ENCODE measurements at places on chromosomes 16 and 17. TPM values are rescaled to one million over a fixed set of nuclear protein-coding genes. Genes with fewer than 3 reads are reported as not detected.

CDH15 gene
- total RNA-seq: 0.43 TPM

MEIOB gene
- total RNA-seq: not detected

SNF8 gene
- total RNA-seq: 78.0 TPM

NAA60 gene
- 56.2 TPM for total RNA-seq

IGSF6 gene
- 88.4 TPM for total RNA-seq

FBXW10 gene
- not detected for total RNA-seq

GDPD3 gene
- total RNA-seq: 11.5 TPM

KLHL10 gene
- 0.29 TPM for total RNA-seq

CACNG5 gene
- not detected for total RNA-seq

ATAD5 gene
- total RNA-seq: 1.1 TPM

TSNAXIP1 gene
- total RNA-seq: 0.55 TPM

GRCh38 chr16:6229186-6229585 is 1103.5 kb upstream of the RBFOX1 start:
- no peak for DNase-seq
- H3K4me3 ChIP-seq: no peak overlapping the region
- H3K36me3 ChIP-seq: no peaks in the 10 kb centered on the region
- no peaks in the 10 kb centered on the region for H3K27me3 ChIP-seq
- no peaks in the 10 kb centered on the region for H3K4me1 ChIP-seq
- H3K27ac ChIP-seq: no peak overlapping the region

GRCh38 chr17:44733753-44734152 is 25.0 kb upstream of the ADAM11 start:
- H3K4me1 ChIP-seq: no peaks in the 10 kb centered on the region
- peaks cover 6% of the 10 kb centered on the region for H3K36me3 ChIP-seq
- DNase-seq: no peak
- no peak overlapping the region for H3K27ac ChIP-seq
- H3K4me3 ChIP-seq: no peak overlapping the region

- DNase-seq: peak; percentile 90
- H3K27me3 ChIP-seq: no peaks in the 10 kb centered on the region
- peaks cover 20% of the 10 kb centered on the region for H3K4me1 ChIP-seq
- H3K4me3 ChIP-seq: peak overlapping the region; percentile 69
Observed at GRCh38 chr17:8220783-8221662, 10.6 kb upstream of the AURKB start.

DNA sequence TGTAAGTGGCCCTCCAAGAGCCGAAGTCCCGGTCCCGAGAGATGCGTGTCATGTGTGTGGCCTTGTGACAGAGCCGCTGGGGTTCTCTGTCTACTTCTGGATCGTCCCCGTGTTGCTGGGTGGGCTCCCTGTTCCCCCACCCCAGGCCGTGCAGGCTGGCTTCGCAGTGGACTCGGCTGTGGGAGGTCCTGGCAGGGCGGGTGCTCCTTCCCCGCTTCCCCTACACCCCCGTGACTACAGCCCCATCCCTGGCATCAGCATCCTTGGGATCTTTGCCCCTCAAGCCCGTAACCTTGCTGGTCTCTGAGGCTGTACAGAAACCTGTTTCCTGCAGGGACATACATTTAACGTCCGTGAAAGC is 136.3 kb downstream of the BANP start:
- H3K4me3 ChIP-seq: no peak overlapping the region
- DNase-seq: no peak
- H3K4me1 ChIP-seq: peaks cover 6% of the 10 kb centered on the region
- H3K27me3 ChIP-seq: no peaks in the 10 kb centered on the region
- H3K27ac ChIP-seq: no peak overlapping the region
- H3K36me3 ChIP-seq: no peaks in the 10 kb centered on the region

- H3K36me3 ChIP-seq: peaks cover 39% of the 10 kb centered on the region
- no peaks in the 10 kb centered on the region for H3K27me3 ChIP-seq
- H3K4me3 ChIP-seq: peak overlapping the region; percentile 86
- H3K4me1 ChIP-seq: peaks cover 41% of the 10 kb centered on the region
- peak overlapping the region; percentile 93 for H3K27ac ChIP-seq
Observed at GRCh38 chr17:18261146-18261515, 669 bp downstream of the MIEF2 start.

DNA sequence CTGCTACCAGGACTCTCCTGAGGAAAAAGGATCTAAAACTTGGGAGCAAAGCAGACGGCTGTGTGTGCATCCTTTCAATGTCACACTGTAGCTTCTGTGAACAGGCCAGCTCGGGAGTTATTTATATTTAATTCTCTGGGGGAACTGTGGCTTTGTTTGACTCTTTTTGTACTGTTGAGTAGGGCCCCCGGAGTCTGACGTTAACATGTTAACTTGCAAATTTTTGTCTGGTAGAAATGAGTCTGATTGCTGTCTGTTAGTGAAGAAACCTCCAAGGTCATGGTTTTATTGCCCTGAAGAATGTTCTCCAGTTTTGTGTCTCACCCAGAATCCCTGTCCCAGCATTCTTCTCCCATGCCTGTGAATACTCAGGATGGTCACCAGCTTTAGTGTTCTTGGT is 14.2 kb upstream of the KCNG4 start:
- no peaks in the 10 kb centered on the region for H3K4me1 ChIP-seq
- no peak for DNase-seq
- H3K27ac ChIP-seq: no peak overlapping the region
- H3K4me3 ChIP-seq: no peak overlapping the region
- no peaks in the 10 kb centered on the region for H3K36me3 ChIP-seq

GRCh38 chr16:69186642-69187445 is at the start of gene SNTB2:
SNTB2 (plus strand) TSS chr16:69187164; CDS start chr16:69187167, 3 bp downstream.
- no peaks in the 10 kb centered on the region for H3K27me3 ChIP-seq
- DNase-seq: peak; percentile 97
- peak within 1 kb of the TSS; percentile 89 for H3K27ac ChIP-seq
- H3K36me3 ChIP-seq: no peaks in the 10 kb centered on the region
- peaks cover 27% of the 10 kb centered on the region for H3K4me1 ChIP-seq

DNA sequence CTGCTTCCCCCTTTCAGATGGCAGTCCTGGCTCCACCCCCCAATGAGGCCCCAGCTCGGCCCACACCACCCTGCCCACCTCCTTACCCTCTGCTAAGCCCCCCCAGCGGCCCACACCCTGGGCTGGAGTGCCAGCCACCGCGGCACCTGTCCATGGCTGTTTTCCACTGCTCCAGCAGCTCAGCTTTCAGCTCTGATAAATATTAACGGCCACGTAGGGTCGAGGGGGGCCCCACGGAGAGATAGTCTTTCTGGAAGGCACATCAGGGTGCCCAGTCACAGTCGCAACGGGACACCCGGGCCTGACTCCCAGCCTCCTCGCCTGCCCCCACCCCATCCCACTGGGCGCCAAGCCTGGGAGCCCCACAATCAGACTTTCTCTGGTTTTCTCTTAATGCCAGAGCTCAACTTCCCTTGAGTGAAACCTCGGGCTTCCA is 46.5 kb upstream of the CIBAR2 start:
- no peak overlapping the region for H3K27ac ChIP-seq
- H3K4me3 ChIP-seq: no peak overlapping the region
- no peaks in the 10 kb centered on the region for H3K27me3 ChIP-seq
- no peak for DNase-seq
- no peaks in the 10 kb centered on the region for H3K36me3 ChIP-seq

- H3K36me3 ChIP-seq: peaks cover 97% of the 10 kb centered on the region
- peak; percentile 71 for DNase-seq
- no peaks in the 10 kb centered on the region for H3K27me3 ChIP-seq
- H3K27ac ChIP-seq: no peak overlapping the region
- no peak overlapping the region for H3K4me3 ChIP-seq
Observed at GRCh38 chr16:85659805-85660511, 28.8 kb downstream of the GINS2 start.

DNA sequence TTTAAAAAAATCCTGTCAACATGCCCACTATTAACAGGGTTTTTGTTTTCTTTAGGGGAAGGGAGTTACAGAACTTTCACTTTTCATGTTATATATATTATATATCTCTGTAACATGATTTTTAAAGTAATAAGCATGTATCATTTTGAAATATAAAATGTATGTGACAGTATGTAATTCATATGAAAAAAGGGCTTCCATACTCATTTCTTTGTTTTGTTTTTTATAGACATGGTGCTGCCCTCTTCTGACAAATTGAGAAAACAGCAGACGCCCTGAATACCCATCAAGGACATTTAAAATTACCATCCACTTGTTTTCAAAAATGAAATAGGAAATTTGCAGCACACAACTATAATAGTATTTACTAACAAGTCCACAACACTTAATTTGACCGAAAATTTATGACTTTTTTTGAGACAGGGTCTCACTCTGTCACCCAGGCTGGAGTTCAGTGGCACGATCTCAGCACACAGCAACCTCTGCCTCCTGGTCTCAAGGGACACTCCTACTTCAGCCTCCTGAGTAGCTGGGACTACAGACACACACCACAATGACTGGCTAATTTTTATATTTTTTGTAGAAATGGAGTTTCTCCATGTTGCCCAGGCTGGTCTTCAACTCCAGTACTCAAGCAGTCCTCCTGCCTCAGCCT is 30.4 kb downstream of the CFDP1 start:
- DNase-seq: no peak
- no peak overlapping the region for H3K27ac ChIP-seq
- H3K27me3 ChIP-seq: no peaks in the 10 kb centered on the region
- no peak overlapping the region for H3K4me3 ChIP-seq

DNA sequence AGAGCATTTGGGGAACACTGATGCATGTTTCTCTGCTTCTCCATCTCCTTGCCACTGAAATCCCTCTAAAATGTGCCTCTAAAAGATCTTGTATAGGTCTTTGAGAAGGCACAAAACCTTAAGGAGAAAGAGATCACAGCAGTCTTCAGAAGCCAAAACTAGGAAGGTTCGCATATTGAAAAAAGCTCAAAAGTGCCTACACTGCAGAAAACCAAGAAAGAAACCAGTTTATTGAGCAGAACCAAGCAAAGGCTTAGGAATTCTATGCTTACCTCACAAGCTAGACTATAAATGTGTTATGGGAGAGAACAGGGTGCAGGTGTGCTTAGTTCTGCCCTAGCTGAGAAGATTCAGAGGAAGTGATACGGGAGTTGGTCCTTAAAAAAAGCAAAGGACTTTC is 16.6 kb downstream of the DGKE start:
- no peaks in the 10 kb centered on the region for H3K27me3 ChIP-seq
- H3K36me3 ChIP-seq: peaks cover 6% of the 10 kb centered on the region
- DNase-seq: no peak
- no peak overlapping the region for H3K4me3 ChIP-seq
- no peaks in the 10 kb centered on the region for H3K4me1 ChIP-seq

GRCh38 chr17:29748400-29748799 is 125.7 kb upstream of the CORO6 start:
- H3K36me3 ChIP-seq: peaks cover 27% of the 10 kb centered on the region
- no peaks in the 10 kb centered on the region for H3K27me3 ChIP-seq
- no peaks in the 10 kb centered on the region for H3K4me1 ChIP-seq
- DNase-seq: no peak

GRCh38 chr17:4342535-4342934 is 23.9 kb downstream of the UBE2G1 start:
- no peak for DNase-seq
- H3K27ac ChIP-seq: no peak overlapping the region
- peaks cover 14% of the 10 kb centered on the region for H3K4me1 ChIP-seq
- H3K27me3 ChIP-seq: no peaks in the 10 kb centered on the region
- H3K4me3 ChIP-seq: no peak overlapping the region

DNA sequence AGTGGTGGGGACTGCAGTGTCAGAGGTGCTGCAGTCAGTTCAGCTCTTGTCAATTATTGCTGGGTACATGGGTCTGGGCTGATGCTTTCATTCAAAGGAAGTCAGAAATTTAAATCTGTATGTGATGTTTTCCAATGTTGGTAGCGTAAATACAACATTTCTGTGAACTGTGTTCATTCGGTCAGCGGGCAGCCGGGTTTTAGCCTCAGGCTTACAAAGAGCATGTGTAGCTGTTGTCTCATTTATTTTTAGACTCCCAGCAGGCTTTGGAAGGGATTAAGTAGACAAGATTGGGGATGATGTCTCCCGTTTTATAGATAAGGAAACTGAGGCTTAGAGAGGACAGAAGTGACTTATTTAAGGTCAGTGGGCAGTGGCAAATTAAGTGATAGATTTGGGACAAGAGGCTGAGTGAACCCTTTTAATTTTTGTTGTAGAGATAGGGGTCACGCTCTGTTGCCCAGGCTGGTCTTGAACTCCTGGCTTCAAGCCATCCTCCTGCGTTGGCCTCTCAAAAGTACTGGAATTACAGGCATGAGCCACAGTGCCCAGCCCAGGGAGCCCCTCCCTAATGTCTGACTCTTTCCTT is 8.1 kb downstream of the AQP8 start:
- no peaks in the 10 kb centered on the region for H3K36me3 ChIP-seq
- H3K27me3 ChIP-seq: no peaks in the 10 kb centered on the region
- H3K4me1 ChIP-seq: no peaks in the 10 kb centered on the region
- no peak for DNase-seq
- H3K4me3 ChIP-seq: no peak overlapping the region

- peaks cover 37% of the 10 kb centered on the region for H3K36me3 ChIP-seq
- no peak for DNase-seq
- no peak overlapping the region for H3K4me3 ChIP-seq
- no peak overlapping the region for H3K27ac ChIP-seq
Observed at GRCh38 chr17:37610971-37611370, 1.8 kb upstream of the SYNRG start.

DNA sequence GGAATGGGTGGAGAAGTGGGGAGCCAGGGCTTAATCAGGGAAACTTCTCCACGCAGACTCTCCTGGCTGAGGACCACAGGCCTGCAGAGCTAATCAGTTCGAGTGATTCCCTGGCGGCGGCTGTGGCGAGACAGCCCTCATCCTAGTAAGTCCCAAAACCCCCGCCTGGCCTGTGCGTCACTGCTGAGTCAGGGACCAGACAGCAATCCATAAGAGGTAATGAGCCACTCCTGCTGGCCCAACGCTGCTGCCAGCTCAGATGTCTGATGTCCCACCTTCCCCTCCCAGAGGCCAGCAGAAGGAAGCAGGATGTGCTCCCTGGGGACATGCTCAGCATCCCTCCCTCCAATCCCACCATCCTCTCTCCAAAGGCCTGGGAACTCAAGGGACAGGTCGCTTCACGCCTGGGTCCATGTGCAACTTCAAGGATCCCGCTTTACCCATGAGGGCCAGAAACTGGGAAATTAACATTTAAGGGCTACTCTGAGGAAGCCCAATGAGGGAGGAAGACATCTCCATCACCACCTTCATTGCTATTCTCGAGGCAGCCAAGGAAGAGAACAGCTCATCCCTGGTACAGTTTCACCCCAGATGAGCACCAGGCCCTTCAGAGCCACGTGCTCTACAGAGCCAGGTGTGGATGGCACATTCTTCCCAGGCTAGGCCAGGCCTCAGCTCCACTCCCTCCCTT is 7.9 kb downstream of the ACLY start:
- peaks cover 78% of the 10 kb centered on the region for H3K36me3 ChIP-seq
- no peak for DNase-seq
- no peaks in the 10 kb centered on the region for H3K4me1 ChIP-seq
- no peaks in the 10 kb centered on the region for H3K27me3 ChIP-seq

GRCh38 chr17:48571024-48571818 is 6.9 kb downstream of the HOXB4 start:
- peaks cover 24% of the 10 kb centered on the region for H3K4me1 ChIP-seq
- peaks cover 73% of the 10 kb centered on the region for H3K27me3 ChIP-seq
- no peaks in the 10 kb centered on the region for H3K36me3 ChIP-seq
- peak overlapping the region; percentile 83 for H3K27ac ChIP-seq
- DNase-seq: no peak
- H3K4me3 ChIP-seq: peak overlapping the region; percentile 39

GRCh38 chr16:10992112-10992511 is 47.7 kb downstream of the CLEC16A start:
- H3K4me1 ChIP-seq: no peaks in the 10 kb centered on the region
- no peaks in the 10 kb centered on the region for H3K27me3 ChIP-seq
- no peak for DNase-seq
- H3K4me3 ChIP-seq: no peak overlapping the region
- no peak overlapping the region for H3K27ac ChIP-seq
